ENCODE measurements at places on chromosomes 3 and 15. TPM values are rescaled to one million over a fixed set of nuclear protein-coding genes. Genes with fewer than 3 reads are reported as not detected.

CCR2 gene
- 0.02 TPM for polyA plus RNA-seq

SLITRK3 gene
- polyA plus RNA-seq = not detected

TRPC1 gene
- polyA plus RNA-seq = 3.9 TPM

GTF2A2 gene
- polyA plus RNA-seq = 40.3 TPM

MESP2 gene
- polyA plus RNA-seq = 0.22 TPM

SLC22A14 gene
- 0.08 TPM for polyA plus RNA-seq

CAMP gene
- polyA plus RNA-seq = 0.66 TPM

GCNT3 gene
- 0.26 TPM for polyA plus RNA-seq
